ENCODE measurements at places on chromosomes 2 and 18.

DNA sequence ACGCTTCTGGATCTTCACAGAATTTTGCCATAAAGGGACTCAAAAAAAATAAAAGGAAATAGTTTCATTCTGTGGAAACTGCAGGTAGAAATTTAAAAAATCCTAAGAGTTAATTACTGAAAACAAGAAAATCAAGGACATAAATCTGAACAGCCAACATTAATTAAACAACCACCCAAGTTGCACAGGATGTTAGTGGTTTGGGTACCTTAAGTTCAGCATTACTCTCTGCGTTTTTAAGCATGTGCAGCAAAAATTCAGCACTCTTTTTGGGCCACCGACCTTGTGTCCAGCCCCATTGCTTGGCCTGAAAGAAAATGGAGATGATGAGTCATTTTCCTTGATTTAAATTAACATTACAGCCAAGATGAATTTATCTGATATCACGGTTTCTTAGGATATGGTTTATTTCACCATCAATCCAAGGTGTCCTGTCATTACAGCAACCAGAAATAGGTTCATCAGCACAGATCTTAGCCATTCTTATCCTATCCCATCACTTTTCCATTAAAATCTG, 3.3 kb upstream of the C18orf32 start:
- DNase-seq: no peak

DNA sequence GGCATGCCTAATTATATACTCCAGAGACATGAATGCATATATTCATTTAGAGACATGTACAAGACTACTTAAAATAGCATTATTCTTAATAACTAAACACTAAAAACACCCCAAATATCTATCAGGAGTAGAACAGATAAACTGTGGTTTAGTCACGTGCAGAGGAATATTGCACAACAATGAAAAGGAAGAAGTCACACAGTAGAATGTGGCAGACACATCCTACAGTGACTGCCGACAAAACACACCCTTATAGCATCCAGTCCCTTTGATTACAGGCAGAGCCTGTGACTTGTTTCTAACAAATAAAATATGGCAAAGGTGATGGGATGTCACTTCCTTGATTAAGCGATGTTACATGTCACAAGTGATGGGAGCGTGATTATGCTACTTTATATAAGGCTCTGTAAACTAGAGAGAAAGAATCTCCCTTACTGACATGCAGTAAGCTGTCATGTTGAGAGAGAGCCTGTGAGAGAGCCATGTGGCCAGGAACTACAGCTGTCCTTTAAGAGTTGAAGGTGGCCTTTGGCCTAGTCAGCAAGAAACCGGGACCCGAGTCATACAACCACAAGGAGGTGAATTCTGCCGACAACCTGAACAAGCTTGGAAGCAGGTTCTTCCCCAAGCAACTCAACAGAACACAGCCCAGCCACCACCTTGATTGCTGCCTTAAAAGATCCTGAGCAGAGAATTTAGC, 39.1 kb upstream of the LGALSL start:
- DNase-seq: no peak

DNA sequence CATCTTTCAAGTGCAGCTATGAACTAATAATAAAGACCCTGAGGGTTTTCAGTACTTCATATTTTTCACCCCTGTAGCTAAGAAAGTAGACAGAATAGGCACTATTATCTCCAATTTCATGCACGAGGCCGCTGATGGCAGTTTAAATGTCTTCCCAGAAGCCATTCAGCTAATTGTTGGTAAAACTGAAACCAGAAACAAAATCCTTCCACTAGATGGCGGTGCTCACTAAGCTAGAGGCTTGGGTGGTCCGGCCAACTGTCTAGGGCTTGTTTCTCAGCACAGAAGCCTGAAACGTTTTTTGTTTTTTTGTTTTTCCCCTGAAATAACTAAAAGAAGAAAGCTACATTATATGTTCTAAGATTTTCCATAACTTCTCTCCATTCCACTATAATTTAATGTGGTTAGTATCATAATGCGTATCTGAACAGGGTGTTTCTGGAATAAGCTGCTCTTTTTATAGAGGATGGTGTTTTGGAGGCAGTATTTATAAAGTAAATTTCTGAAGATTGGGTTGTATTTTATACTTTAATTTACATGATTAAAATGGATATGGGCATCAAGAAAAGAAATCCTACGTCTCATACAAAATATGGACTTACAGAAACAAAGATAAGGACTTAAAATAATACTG, 159.4 kb downstream of the PIK3C3 start:
- peak; percentile 45 for DNase-seq

- DNase-seq: no peak
Measured at GRCh38 chr18:38923540-38923939, 1357.9 kb upstream of the CELF4 start.

DNA sequence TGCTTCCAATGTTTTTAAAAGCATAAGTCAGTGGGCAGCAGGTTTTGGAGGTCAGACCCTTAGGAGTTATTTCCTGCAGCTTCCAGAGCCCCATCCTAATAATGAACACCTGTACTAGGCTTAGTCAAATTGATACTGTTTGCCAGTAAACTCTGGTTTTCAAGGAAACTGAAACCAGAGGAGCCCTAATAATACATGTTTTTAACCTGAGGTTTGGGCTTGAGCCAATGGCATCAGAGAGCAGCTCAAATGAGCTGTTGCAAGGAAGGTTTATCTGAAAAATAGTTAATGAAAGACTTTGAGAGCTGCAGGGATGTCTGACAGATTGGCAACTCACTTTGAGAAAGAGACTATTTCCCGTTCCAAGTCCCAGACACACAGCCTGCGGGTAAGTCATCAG, 54.6 kb downstream of the DCC start:
- no peak for DNase-seq

- DNase-seq: peak; percentile 15
Measured at GRCh38 chr2:164737612-164738081, 104.0 kb downstream of the COBLL1 start.

- DNase-seq: no peak
Measured at GRCh38 chr2:42367835-42368234, 6.8 kb upstream of the COX7A2L start.

DNA sequence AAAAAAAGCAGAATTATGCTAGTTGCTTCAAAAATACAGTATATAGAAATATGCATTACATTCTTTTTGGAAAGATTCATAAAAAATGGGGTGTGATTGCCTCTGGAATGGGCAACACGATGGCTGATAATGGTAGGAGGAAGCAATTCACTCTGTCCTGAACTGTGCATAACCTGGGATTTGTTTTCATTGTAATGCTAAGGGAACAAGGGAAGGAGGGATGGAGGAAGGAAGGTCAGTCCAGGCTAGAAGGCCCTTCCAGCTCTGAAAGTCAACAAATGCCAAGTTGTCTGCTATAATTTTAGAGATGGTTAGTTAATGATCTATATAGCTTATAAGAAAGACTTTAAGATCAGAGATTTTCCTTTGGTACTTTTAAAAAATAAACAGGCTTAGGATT, 40.8 kb downstream of the BUB1 start:
- DNase-seq: no peak

GRCh38 chr2:156486147-156486546, 50.0 kb downstream of the GPD2 start:
- no peak for DNase-seq

- no peak for DNase-seq
Measured at GRCh38 chr18:55439056-55439455, 148.9 kb downstream of the TCF4 start.

GRCh38 chr2:217085543-217085942, 225.7 kb upstream of the TNP1 start:
- DNase-seq: no peak

DNA sequence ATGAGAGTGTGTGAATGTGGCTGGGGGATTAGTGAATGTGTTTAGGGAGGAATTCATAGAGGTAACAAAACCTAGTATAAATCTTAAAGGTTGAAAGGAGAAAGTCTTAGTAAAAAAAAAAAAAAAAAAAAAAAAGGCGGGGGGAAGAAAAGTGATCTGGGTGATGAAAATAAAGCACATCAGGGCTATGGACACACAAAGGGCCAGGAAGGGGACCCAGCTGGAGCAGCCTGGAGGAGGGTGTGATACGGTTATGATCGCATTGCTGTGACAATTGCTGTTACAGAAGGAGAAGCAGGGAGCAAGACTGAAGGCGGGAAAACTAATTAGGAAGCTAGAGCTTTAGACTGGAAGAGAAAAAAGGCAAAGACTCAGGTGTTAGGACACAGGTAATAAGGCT, 85.4 kb downstream of the DLGAP1 start:
- no peak for DNase-seq

- no peak for DNase-seq
Measured at GRCh38 chr2:60405271-60405919, 148.1 kb downstream of the BCL11A start.

DNA sequence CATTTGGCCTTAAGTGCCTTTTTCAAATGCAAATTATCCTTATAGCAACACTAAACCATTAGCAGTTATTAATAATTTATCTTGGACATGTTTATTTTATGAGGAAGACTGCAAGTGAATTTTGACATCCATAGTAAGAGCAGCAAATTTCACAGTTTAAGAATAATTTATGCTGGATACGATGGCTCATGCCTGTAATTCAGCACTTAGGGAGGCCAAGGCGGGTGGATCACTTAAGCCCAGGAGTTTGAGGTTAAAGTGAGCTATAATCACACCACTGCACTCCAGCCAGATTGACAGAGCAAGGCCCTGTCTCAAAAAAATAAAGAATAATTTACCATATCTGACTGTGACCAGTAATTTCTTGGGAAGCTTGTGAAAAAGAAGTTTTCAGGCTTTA, 286.2 kb downstream of the TMX3 start:
- no peak for DNase-seq

DNA sequence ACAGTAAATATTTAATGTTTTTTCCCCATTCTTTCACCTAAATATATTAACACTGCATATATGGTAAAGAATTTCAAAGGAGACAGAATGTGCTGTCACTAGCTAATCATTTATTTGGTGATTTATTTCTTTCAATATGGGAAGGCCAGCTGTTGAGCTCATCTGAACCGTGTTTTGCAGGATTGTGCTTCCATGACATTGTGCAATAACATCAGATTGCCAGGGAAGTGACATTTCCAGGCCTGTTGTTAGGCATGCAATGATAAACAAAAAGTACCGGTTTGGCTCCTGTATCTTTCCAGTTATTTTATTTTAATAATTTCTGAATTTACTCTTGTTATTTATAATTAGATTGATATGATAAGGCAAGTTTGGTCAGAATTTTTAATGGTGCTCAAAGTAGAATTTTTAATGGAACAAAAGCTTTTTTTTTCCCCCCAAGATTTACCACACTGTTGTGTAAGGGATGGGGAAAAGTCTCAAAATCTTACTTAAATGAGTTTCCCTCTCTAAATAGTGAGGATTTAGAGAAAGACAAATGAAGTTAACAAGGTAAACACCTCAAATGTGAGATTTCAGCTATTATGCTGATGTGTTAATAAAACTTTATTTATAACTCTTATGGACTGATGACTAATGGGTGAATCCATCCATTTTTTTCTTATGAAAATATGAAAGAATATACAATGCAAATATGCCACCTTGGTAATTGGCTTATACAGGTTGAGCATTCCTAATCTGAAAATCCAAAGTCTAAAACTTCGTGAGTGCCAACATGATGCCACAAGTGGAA, 52.7 kb downstream of the MALT1 start:
- DNase-seq: no peak

DNA sequence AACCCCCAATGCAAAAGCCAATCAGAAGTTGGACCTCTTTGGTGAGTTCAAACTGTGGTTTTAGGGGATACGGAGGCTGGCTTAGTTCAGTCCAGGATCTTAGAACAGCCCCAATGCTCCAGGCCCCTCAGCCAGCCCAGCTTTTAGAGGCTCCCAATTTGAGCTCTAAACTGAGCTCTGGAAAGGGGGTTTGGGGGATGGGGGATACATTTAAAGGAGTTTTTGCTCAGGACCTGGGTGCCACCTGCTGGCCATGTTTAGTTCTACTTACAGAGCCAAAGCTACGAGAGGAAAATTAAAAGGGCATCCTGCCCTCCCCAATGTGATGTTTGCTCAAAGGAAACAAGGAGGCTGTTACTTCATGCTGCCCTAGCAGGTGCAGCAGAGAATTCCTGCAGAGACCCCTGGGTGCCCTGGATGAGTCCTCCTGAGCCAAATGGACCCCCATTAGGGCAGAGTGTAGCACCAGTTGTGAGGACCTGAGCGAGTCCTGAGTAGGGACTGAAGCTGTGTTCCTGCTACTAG, 15.9 kb upstream of the TMEM214 start:
- DNase-seq: peak; percentile 35

Data from stimulated activated CD4-positive, alpha-beta T cell treated with anti-CD3 and anti-CD28 coated beads, Interleukin-1b, Interleukin-23, amount 100 ng/mL, for 48 hours (primary cell).